ENCODE measurements at places on chromosomes 11 and 22.
A peak's percentile ranks its signal among the peaks of the same experiment; 100 is the strongest.

GRCh38 chr22:42635531-42635930 is 4.9 kb downstream of the ATP5MGL start:
- DNase-seq: no peak

GRCh38 chr11:15059132-15059915 is 14.1 kb upstream of the CALCB start:
- DNase-seq: no peak

GRCh38 chr11:45225961-45226871 is 59.9 kb downstream of the SYT13 start:
- DNase-seq: no peak

GRCh38 chr11:76807206-76807875 is 24.2 kb downstream of the TSKU start:
- DNase-seq: peak; percentile 93

GRCh38 chr11:1458340-1459218 is 28.0 kb downstream of the MOB2 start:
- DNase-seq: no peak

DNA sequence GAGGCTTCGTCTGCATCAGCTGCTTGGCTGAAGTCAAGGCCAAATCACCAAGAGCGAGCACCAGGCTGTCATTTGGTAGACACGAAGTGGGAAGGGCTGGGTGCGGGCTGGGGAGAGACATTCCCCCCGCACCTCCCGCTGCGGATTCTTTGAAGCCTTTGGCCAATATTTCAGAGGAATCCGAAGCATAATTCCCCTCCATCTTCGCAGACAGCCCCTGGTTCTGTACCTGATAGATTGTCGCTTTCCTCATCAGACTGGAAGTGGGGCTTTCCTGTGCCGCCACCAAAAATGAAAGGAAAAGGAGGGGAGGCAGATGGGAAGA is 15.3 kb downstream of the BLID start:
- no peak for DNase-seq

DNA sequence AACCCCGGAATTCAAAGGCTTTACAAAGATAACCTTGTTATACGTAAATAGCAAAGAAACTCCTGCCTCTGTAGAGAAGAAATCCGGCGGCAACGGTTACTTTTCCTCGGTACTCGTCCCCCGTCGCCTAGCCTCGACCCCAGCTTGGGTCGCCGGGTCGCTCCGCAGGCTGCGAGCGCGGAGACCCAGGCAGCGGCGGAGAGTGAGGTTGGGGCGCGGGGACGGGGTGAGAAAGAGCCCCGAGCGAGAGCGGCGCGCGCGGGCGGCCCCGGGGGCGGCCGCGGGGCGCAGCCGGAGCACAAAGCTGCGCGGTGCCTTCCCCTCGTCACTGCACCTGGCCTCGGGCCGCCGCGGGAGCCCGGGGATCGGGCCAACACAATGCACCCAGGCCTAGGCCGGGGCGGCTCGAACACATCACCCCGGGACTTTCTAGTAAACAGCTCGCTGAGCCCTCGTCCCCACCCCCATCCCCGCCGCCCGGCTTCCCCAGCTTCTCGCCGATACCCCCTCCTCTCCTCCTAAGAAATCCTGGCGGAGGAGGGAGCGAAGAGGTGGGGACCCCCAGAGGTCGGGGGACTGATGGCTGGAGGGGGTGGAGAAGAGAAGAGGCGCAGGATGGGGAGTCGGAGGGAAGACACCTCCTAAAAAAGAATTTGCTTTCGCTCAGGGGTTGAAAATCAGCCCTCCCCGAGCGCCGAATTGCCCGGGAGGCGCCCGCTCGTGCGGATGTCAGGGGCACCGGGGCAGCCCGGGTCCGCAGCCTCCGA is 845 bp downstream of the MPPED2 start:
- DNase-seq: peak; percentile 56

DNA sequence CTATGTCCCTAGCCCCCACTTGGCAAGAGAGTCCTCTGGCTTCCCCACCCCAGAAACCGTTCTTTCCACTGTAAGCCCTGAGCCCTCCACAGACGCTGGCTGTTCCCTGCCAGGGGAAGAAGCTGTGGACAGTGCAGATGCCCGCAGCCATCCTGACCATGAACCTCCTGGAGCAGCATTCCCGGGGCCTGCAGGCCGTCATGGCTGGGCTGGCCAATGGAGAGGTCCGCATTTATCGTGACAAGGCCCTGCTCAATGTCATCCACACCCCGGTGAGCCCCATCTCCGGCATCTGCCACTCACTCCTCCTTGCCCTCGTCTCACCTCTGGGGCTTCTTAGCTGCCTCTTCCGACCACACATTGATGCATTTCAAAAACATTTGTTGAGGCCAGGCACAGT is 13.2 kb downstream of the BBS1 start:
- DNase-seq: no peak

DNA sequence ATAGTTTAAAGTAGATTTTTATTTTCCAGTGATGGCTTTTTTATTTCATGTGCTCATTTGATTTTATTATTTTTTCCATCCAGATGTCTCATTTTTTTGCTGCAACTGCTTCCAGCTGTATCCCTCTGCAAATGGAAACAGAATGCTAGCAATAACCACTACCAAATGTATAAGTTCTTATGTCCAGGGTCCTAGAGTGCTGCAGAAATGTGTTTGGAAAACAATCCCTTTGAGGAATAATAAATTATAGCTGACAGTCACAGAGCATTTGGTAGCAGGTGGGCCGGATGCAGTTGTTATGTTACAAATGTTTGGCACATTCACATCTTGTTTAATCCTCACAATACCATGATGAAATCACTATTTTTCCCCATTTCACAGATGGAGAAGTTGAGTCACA is 300.7 kb upstream of the PDGFD start:
- no peak for DNase-seq

- DNase-seq: peak; percentile 76
Measured at GRCh38 chr11:134037046-134037908, 31.6 kb upstream of the JAM3 start.

- DNase-seq: no peak
Measured at GRCh38 chr22:37316405-37316804, 34.1 kb downstream of the CYTH4 start.

GRCh38 chr11:95341221-95341620 is 110.2 kb upstream of the SESN3 start:
- no peak for DNase-seq

- DNase-seq: no peak
Measured at GRCh38 chr22:42976217-42976933, 38.6 kb downstream of the PACSIN2 start.

DNA sequence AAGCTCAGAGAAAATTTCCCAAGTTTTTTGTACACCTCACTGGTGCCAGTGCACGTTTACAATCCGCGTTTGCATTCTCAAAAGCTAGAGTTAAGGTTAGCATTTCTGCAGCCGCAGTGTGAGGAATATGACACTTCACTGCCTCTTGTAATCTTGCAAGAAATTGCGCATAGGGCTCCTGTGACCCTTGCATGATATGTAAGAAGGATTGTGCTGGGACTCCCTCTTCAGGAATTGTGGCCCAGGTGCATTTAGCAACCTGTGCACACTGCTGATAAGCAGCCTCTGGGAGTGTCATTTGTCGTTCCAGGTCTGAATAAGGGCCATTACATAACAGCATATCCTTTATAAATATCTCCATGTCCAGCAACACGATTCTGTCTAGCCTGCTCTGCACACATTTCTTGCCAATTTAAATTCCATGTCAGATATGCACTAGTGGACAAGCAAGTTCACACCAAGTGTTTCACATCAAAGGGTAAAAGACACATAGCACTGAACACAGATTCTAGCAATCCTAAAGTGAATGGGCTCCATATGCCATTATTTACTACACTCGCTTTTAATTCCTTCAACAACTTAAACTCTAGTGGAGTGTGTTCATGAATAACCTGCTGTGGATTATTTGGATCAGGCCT is 69.2 kb upstream of the INCENP start:
- no peak for DNase-seq

- no peak for DNase-seq
Measured at GRCh38 chr11:18611196-18611595, 11.6 kb downstream of the MISFA start.

DNA sequence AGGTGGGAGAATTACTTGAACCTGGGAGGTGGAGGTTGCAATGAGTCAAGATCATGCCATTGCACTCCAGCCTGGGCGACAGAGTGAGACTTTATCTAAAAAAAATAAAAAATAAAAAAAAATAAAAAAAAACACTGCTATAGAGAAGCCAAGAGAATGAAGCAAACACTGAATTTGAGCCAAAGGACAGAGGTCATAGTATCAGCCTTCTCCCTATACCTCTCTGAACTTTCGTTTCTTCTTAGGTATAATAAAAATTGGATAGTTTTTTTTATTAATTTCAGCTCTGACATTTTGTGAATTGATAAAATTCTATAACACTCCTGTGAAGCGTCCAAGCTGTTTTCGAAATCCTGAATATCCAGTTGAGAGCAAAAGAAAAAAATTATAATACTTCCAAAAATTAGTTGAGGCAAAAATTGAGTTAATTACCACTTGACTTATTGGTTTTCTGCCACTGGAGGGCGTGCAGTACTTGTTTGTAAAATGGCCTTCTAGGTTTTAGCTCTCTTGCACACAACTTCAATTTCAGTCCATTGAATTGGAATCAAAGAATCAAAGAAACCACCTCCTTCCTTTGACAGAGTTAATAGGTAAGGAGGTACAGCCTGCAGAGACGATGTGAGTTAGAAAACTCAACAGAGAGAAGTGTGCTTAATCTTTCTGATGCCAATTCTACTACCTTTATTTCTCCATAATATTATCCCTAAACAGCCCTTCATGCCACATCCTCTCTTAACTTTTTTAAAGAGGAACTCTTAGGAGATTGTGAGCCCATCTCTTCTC is 143.2 kb downstream of the BBOX1 start:
- DNase-seq: no peak

DNA sequence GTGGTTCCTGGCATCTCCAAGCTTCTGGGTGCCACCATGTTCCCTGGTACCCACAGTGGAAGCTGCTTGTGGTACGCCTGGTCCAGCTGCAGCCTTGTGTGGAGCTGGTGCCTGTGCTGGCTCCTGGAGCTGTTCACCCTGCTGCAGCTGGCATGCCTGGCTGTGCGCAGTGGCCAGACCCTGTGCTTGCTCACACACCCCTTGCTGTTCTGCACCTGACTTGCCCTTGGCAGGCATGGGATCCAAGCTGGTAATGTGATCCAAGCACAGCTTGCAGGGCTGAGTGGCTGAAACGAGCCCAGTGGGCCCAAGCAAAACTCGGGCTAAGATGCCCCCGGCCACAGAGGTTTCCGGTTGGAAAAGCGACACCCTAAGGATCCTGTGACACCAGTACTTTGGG is 104.7 kb upstream of the CLMP start:
- DNase-seq: no peak
